Esophagus squamous epithelium (tissue), 5 donors: ENCODE measurements at places on chromosomes 16 and 17. TPM values are rescaled to one million over a fixed set of nuclear protein-coding genes. Genes with fewer than 3 reads are reported as not detected.

Gene GRB7
- 62.0 TPM for total RNA-seq

DNA sequence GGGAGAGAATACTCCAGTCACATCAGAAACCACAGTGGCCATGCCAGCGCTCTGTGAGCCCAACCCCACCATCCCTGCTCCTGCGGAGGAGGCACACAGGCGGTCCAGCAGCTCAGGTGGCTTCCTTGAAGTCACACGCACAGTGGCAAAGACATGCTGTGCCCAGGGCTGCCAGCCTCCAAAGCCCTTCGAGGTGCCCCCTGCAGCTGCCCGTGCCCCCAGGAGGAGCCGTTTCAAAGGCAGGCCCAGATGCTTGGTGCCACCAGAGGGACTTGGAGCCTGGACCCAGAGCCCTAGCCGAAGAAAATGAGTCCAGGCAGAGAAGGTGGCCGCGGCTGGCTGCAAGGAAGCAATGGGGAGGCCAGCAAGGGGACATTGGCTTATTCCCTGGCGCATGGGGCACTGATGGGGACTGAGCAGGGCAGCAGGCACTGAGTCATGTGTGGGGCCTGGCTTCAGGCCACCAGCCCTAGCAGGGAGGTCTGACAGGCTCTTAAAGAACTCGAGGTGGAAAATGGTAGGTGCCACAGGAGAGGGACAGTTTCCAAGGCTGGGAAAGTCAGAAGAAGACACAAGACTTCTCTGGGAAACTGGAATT lies 17.2 kb upstream of the CACNG1 start:
- DNase-seq, result no peak

Gene RGS9
- 4.4 TPM for total RNA-seq

GRCh38 chr17:2925011-2925410 lies 128.8 kb downstream of the RAP1GAP2 start:
- DNase-seq, result no peak

- DNase-seq, result no peak
These were observed 111.7 kb downstream of the MAP2K6 start for GRCh38 chr17:69525920-69526841.

Gene DNAH17
- 0.31 TPM for total RNA-seq

GRCh38 chr16:2710021-2710710 lies 9.9 kb downstream of the PRSS27 start:
- no peak for DNase-seq

DNA sequence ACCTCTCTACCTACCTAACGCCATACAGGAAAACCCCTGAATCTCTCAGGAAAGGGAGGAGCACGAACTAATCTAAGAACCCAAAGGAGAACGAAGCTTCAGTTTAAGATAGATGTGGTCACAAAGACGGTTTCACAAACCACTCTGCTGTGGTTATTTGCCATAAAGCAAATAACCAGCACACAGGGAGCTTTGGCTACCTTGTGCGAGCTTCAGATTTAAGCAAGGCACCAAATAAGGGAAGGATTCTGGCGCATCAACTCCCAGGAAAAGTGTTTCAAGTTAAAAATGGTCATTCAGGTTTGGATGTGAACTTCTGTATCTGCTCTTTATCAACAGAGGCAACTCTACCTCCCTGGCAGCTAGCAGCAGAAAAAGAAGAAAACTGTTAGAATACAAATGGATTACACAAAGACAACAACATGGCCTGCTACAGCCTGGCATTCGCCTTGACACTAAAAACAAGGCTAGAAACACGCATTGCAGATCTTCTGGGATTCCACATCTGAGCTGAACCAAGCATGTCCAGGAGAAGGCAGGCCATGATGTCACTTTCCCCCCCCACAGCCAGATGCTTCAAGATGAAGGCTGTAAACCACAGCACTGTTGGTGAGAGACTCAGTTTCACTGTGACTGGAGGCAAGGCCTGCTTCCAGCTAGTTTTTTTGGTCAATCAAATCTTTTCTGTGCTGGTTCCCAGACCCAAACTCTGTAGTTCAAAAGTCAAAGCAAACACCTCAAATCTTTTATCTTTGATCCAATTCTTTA lies 43.6 kb downstream of the SMG6 start:
- DNase-seq, result no peak

GRCh38 chr17:3600529-3601205 lies 8.5 kb downstream of the TRPV1 start:
- DNase-seq, result no peak

GRCh38 chr17:56291226-56291805 lies 138.0 kb downstream of the ANKFN1 start:
- DNase-seq, result no peak

DNA sequence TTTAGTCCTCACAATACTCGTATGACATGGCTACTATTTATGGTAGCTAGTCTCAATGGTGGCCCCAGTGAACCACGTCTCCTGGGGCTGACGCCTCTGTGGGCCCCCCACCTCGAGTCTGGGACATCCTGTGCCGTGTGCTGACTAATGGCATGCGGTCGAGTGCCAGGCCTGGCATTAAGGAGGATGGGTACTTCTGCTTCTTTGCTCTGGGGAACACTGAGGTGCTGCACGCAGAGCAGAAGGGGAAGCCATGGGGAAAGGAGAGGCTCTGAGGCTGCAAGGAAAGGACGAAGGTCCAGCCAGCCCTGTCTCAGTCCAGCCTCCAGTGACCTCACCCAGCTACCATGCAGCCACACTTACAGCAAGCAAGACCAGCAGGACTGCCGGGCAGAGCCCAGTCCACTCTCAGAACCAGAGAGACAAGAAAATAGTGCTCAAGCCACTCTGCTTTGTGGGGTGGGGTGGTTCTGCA lies 5.7 kb upstream of the MPRIP start:
- no peak for DNase-seq

GRCh38 chr17:46032909-46033308 lies 33.9 kb downstream of the STH start:
- DNase-seq, result no peak

- DNase-seq, result no peak
These were observed 352.5 kb downstream of the KCNJ2 start for GRCh38 chr17:70521821-70522256.

DNA sequence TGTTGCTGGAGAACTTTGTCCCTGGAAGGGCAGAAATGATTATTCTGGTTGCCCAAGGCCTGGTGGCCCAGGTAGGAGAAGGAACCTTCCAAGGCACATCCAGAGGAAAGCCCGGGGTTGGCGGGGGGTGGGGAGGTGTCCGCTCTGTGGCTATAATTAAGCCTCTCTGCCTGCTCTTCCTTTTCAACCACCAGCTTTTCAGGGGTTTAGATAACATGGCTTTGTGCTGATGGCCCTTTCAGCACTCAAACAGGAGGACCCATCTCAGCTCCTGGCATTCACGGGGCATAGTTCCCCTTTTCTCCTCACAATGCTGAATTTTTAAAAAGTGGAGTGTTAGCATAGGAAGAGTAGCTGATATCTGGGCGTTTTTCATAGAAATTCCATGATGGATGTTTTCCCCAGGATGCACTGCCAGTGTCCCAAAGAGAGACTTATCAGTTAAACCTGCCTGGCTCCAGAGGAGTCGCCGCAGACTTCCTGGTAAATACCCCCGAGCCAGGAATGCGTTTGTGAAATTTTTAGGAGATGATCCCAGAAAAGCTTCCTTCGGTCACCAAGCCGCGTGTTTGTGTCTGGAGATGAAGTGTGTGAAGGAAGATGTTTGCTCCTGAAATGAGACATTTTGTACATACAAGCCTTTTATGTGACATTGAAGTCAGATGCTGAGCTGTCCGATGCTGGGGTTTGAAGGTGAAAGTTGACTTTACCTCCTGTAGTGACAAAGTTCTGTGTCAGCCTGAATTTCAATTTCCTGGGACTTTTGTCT lies 188.5 kb downstream of the MSI2 start:
- no peak for DNase-seq

DNA sequence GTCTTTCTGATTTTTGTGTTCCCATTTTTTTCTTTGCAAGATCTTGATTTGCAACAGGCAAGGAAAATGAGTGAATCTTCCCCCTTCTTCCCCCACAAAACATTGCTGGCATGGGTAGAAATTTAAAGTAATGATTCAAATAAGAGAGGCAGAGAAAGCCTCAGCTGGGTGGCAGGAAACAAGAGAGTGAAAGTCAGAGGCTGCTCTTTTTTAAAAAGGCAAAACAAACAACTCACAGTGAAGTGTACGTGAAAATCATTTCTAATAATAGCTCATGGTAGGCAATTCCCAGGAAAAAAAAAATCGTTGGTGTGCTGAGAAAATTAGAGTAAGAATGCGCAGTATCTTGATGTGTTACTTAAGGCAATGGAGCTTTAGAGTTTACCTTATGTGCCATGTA lies 229.5 kb downstream of the FTO start:
- no peak for DNase-seq

DNA sequence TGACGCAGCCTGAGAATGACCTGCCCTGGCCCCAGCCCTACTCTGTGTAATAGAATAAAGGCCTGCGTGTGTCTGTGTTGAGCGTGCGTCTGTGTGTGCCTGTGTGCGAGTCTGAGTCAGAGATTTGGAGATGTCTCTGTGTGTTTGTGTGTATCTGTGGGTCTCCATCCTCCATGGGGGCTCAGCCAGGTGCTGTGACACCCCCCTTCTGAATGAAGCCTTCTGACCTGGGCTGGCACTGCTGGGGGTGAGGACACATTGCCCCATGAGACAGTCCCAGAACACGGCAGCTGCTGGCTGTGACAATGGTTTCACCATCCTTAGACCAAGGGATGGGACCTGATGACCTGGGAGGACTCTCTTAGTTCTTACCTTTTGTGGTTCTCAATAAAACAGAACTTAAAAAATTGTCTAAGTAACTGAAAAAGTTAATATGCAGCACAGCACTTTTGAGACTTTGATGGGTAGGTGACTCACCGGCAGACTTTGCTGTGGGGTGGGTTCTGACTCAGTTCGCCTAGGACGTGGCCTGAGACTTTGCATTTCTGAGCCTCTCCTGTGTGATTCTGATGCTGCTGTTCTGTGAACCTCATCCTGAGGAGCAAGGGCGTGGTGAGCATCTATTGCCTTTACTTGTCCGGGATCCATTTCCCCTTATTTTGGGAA lies 5.7 kb downstream of the LAT start:
- no peak for DNase-seq

DNA sequence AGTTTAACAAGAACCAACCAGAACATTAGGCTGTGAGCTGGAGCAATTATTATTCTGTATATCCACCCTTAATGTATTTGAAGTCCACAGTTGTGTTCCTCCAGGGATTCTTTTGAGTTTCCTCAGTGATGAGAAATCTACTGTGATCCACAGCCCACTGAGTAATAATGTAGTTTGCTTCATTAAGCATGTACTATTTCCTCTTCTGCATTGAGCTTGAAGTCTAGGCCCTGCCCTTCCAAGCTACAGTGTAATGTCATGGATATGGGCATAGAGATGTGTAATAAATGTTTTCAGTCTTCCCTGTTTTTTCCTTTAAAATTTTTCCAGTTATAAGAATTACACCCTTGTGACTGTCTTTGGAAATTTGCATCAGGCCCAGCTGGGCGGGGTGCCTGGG lies 36.4 kb upstream of the SLC12A3 start:
- no peak for DNase-seq

Gene SDR42E1
- total RNA-seq, result 14.9 TPM

- DNase-seq, result no peak
These were observed 114.6 kb downstream of the PRKCB start for GRCh38 chr16:23950291-23950894.

DNA sequence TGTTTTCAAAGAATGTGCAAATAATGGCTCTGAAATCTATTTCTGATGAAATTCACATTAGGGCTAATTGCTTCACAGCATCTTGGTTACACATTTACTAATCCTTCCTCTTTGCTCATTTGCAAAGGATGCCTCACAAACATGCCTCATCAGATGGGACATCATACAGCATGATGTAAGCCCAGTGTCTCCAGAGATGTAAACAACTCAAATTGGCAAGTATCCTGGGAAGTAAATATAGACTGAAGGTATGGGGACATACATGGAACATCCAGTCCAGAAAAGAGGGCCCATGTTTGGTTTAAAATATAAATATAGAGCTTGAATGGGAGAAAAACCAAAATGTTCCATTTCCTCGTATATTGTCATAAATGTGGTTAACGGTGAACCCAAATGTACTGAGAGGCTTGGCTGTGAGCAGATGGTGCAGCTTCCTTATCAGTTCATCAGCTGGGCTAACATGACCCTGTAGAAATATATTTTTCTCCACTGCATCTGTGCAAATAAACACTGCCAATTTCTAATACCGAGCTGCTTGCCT lies 142.9 kb upstream of the NUDT7 start:
- DNase-seq, result no peak

- DNase-seq, result no peak
These were observed 143.9 kb downstream of the CMIP start for GRCh38 chr16:81588326-81589081.

GRCh38 chr16:56226187-56226586 lies 34.9 kb downstream of the GNAO1 start:
- DNase-seq, result no peak

DNA sequence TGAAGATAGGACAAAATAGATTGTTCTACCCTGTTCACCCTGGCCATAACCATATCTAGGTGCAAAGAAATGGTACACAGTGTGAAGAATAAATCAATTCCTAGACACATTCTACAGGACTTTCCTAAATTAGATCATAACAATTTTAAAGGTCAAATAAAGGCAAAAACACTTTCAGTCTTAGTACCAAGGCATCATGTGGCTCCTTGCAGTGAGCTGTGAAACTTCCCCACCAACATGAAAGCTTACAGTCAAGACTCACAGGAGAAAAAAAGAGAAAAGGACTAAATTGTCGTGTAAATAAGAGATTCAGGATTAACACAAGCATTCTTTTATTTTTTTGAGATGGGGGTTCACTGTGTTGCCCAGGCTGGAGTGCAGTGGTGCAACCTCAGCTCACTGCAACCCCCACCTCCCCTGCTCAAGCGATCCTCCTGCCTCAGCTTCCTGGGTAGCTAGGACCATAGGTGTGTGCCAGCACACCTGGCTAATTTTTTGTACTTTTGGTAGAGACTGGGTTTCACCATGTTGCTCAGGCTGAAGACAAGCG lies 14.2 kb downstream of the NSMCE1 start:
- DNase-seq, result no peak

DNA sequence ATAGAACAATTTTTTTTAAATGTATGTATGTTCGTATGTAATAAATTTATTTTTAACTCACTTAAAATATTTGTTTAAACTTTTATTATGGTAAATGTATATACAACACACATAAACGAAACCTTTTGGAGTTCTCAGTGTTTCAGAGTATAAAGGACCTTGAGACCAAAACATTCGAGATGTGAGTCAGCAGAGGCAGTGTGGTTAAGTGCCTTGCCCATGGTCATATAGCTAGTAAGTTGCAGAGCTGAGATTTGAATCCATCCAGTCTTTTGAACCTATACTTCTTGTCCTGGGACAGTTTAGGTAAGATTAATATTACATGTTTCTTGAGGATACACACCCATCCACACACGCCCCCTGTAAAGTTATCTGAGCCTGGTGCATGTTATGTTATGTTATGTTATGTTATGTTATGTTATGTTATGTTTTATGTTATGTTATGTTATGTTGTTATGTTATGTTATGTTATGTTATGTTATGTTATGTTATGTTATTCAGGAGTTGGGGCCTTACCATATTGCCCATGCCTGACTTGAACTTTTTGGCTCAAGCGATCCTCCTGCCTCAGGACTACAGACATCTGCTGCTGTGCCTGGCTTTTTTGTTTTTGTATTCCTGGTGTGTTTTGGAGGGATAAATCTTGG lies 41.8 kb downstream of the TNRC6A start:
- no peak for DNase-seq

GRCh38 chr16:50305441-50306061 lies 39.2 kb downstream of the ADCY7 start:
- no peak for DNase-seq

Gene ABCA6
- 52.1 TPM for total RNA-seq

GRCh38 chr17:1331708-1332107 lies 52.2 kb downstream of the TRARG1 start:
- DNase-seq, result no peak

Gene CAPN15
- 49.6 TPM for total RNA-seq

Gene LRRC59
- 136 TPM for total RNA-seq

Gene PIRT
- not detected for total RNA-seq
